Right lobe of liver (tissue), 6 donors: ENCODE measurements at places on chromosomes 4 and X.

GRCh38 chr4:97013711-97014110, 1129.6 kb downstream of the STPG2 start:
- no peak overlapping the region for H3K27ac ChIP-seq
- DNase-seq = no peak
- no peak overlapping the region for H3K4me3 ChIP-seq
- no peaks in the 10 kb centered on the region for H3K27me3 ChIP-seq
- no peaks in the 10 kb centered on the region for H3K36me3 ChIP-seq
- no peaks in the 10 kb centered on the region for H3K4me1 ChIP-seq

- H3K4me1 ChIP-seq = no peaks in the 10 kb centered on the region
- H3K4me3 ChIP-seq = no peak overlapping the region
- DNase-seq = no peak
- no peak overlapping the region for H3K27ac ChIP-seq
Measured at GRCh38 chr4:166121897-166122296, 248.9 kb downstream of the TLL1 start.

DNA sequence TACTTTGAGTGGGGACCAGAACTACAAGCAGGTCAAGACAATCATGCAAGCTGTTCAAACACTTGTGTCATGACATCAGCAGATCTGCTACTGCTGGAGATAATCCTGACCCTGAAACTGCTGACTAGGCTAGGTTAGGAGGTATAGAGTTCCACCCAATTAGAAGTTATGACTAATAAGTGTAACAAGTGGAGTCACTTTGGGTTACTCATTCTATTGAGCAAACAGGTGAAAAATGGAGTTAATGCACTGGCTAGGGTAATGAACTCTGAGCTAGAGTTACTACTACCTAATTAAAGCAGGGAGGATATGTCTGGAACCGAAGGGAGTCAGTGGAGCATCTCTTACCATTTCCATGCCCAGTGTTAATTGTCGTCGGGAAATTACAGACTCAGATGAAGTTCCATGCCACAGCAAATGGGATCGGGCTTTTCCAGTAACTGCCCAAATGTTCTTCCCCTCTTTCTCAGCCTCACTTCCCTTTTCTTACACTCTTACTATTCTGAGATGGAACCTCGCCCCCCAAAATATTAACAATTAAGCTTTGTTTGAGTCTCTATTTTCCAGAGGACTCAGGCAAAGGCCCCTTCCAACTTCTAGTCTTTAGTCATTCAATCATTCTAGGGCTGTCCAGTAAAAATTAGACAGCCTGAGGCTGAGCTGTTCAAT, 19.8 kb upstream of the MANBA start:
- no peak overlapping the region for H3K4me3 ChIP-seq
- no peaks in the 10 kb centered on the region for H3K27me3 ChIP-seq
- no peak overlapping the region for H3K27ac ChIP-seq
- no peaks in the 10 kb centered on the region for H3K36me3 ChIP-seq
- no peaks in the 10 kb centered on the region for H3K4me1 ChIP-seq

GRCh38 chr4:17284323-17285175, 227.3 kb downstream of the QDPR start:
- H3K4me1 ChIP-seq = no peaks in the 10 kb centered on the region
- H3K27me3 ChIP-seq = no peaks in the 10 kb centered on the region
- H3K4me3 ChIP-seq = no peak overlapping the region
- H3K36me3 ChIP-seq = no peaks in the 10 kb centered on the region
- DNase-seq = no peak
